ENCODE measurements at places on chromosomes 7 and 10.

- no peak for DNase-seq
These were observed 793.4 kb downstream of the NRG3 start for GRCh38 chr10:82668221-82668895.

GRCh38 chr7:112154690-112155089 is 51.5 kb downstream of the DOCK4 start:
- no peak for DNase-seq

DNA sequence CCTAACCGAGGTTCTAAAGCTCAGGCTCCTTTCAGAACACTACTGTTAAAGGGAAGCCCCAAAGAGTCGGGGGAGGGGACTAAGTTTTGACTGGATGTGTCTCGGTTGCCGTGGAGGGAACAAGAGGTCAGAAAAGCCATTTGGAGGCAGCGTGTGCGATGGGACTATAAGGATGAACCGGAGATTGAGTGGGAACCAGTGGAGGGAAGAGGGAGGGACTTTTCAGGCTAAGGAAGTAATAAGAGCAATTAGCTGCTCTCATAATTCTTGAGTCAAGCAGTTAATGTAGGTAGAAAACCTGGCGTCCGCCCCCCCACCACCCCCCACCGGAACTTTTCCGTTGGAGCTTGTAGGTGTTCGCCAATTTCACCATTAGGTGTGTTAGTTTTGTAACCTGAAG is 491 bp upstream of the AKAP9 start:
- DNase-seq, result no peak

DNA sequence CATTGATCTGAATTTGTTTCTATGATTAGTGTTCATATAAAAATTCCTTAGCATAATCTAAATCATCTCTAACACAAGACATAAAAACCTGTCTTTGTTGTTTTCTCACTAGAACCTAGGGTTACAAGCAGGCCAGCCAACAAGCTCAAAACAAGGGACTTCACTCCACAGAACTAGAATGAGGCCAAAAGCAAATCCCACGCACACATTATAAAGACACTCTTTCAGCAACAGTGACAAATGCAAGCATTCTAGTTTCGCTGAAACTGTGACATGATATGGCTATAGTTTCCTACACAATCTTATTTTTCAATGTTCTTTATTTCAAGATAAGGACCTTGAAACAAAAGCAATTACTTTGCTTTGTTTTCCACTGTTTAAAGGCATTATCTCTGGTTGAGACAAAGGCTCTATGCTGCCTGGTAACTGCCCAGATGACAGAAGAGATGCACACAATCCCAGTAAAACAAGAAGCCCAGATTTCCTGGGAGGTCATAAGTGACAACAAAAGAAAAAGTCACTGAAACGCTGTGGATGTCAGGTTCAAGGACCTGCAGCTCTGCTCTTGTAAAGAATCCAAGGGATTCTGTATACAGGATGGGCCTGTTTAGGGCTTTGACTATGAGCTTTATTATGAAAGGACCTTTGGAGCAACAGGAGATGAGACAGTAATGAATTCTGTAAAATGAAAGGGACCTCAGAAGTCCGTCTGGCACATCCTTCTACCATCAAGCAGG is 105.3 kb downstream of the SORCS1 start:
- DNase-seq, result no peak

GRCh38 chr7:768881-769504 is 41.9 kb upstream of the PRKAR1B start:
- DNase-seq, result no peak

GRCh38 chr10:8060010-8060703 is 5.7 kb downstream of the GATA3 start:
- no peak for DNase-seq

GRCh38 chr10:58319599-58319998 is 15.2 kb upstream of the UBE2D1 start:
- DNase-seq, result no peak

- no peak for DNase-seq
These were observed 89.3 kb downstream of the MRPL32 start for GRCh38 chr7:43021431-43021830.

DNA sequence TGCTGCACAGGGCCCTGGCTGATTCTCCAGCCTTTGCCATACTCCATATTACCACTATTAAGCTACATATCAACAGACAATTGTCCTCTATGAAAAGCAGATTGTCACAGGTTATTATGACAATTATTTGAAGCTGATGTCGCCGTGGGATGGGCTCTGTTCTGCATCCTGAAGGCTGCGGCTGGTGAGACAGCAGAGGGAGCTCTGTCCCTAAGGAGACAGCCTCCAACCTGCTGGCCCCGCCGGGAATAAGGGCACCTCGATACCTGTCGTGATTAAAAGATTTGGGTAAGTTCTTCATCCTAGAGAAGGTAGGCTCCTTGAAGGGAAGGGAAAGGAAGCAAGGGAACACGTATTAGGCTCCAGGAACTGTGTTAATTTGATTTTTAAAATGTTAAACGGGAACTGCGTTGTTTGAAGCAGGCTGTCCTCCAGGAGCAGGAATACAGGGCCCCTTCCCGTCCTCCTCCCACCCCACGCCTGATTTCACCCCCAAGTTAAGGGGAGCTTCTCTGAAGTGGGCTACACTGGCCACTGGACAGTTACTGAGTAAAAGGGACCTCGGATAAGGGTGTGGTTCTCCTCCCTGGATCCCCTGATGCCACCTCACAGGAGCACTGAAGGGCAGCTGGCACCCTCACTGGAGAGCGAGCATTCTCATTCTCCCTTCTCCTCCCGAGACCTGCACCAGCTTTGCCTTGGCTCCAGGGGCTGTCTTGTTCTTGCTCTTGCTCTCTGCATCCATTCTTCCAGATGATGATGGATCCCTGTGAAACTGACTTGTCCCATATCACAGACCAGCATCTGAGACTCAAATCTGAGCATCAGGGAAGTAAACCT is 11.8 kb upstream of the TIAL1 start:
- no peak for DNase-seq

GRCh38 chr10:89019569-89020327 is 29.1 kb downstream of the FAS start:
- DNase-seq, result no peak

GRCh38 chr7:64875258-64875657 is 27.8 kb upstream of the ZNF273 start:
- DNase-seq, result no peak

DNA sequence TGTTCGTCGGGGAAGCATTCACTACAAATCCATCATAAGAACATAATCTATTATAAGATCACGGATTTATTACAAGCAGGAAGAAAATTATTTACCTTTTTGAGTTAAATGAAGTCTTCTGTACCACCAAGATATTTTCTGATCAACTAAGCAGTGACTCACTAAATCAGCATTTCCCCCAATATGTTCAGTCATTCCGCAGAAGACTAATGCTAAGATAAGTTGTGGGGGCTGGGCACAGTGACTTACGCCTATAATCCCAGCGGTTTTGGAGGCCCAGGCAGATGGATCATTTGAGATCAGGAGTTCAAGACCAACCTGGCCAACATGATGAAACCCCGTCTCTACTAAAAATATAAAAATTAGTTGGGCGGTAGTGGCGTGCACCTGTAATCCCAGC is 144.2 kb upstream of the EGR2 start:
- no peak for DNase-seq

GRCh38 chr7:23811540-23811939 is 101.5 kb downstream of the STK31 start:
- DNase-seq, result no peak

- no peak for DNase-seq
These were observed 50.7 kb downstream of the GDI2 start for GRCh38 chr10:5762531-5762930.

GRCh38 chr7:158017111-158018097 is 570.2 kb downstream of the PTPRN2 start:
- DNase-seq, result no peak

GRCh38 chr7:128872394-128872824 is 9.8 kb downstream of the ATP6V1F start:
- no peak for DNase-seq

- DNase-seq, result no peak
These were observed 187.9 kb downstream of the GATA3 start for GRCh38 chr10:8242295-8242872.

DNA sequence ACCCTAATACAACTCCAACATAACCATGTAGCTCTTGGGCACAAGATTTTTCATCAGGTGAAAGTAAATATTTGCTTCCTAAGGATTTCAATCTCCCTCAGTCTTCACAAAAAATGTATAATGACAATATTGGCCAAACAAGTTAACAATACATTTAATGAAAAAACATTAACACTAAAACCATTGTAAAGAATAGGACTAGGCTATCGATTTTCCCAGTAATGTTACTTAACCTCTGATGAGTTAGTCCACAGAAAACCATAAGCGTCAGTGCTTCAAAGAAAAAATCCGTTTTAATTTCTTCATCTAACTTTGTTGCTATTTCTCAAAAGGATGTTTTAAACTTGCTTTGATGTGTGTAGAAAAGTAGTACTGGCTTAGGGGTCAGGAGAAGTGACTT is 1.2 kb downstream of the ZNF33B start:
- DNase-seq, result no peak

DNA sequence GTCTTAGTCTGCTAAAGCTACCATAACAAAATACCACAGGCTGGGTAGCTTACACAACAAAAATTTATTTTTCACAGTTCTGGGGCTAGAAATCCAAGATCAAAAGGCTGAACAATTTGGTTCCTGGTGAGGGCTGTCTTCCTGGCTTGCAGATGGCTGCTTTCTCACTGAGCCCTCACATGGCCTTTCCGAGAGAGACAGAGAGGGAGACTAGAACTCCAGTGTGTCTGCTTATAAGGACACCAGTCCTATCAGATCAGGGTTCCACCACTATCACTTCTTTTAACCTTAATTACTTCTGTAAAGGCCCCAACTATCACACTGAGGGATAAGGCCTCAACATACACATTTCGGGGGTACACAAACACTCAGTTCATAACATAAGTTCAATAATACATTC is 527.4 kb upstream of the VSTM2A start:
- no peak for DNase-seq

GRCh38 chr10:131972474-131973071 is 9.2 kb downstream of the BNIP3 start:
- DNase-seq, result no peak

Measured in activated CD8-positive, alpha-beta memory T cell treated with anti-CD3 and anti-CD28 coated beads for 1 hour (primary cell).